NCI-H1105 (cell line): ENCODE measurements at places on chromosomes 6 and 20.

- peak; percentile 67 for DNase-seq
Observed at GRCh38 chr6:18845896-18846295, 458.7 kb downstream of the RNF144B start.

GRCh38 chr6:31308050-31308844 is 36.4 kb upstream of the HLA-C start:
- no peak for DNase-seq

- DNase-seq, result no peak
Observed at GRCh38 chr20:58523971-58524315, 8.7 kb upstream of the APCDD1L start.

DNA sequence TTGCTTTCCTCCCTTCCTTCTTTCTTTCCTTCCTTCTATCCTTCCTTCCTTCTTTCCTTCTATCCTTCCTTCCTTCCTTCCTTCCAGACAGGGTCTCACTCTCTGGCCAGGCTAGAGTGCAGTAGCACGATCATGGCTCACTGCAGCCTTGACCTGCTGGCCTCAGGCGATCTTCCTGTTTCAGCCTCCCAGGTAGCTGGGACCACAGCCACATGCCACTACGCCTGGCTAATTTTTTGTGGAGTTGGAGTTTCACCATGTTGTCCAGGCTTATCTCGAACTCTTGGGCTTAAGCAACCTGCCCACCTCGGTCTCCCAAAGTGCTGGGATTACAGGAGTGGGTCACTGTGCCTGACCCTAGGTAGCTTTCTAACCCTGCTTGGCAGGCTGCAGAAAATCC is 12.2 kb upstream of the SEC63 start:
- DNase-seq, result no peak

DNA sequence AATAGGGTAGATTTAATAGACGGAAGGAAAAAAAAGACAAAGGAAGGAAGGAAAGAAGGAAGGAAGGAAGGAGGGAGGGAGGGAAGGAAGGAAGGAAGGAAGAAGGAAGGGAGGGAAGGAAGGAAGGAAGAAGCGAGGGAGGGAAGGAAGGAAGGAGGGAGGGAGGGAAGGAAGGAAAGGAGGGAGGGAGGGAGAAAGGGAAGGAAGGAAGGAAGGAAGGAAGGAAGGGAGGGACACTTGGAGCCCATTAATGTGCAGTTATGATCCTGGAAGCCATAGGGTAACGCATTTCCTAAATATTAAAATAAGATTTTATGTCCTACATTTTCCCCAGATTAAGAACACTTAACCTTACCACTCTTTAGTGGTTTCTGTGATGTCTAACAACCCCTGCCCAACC is 465.7 kb downstream of the ADGRB3 start:
- no peak for DNase-seq

DNA sequence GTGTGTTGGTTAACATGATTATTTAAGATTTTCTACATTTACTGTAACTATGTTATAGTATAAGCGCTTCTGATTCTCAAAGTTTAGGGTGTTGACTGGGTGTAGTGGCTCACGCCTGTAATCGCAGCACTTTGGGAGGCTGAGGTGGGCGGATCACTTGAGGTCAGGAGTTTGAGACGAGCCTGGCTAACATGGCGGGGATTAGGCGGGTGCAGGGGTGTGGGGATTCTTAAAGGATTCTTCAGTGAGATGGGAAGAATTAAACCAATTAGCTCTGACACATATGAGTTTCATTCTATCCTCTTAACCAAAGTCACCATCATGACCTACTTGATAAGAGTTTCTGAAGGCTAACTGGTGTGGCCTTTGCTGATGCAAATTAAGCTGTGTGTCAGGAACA is 39.2 kb downstream of the GSTA4 start:
- DNase-seq, result no peak

GRCh38 chr6:32149932-32150870 is 1.5 kb downstream of the PRRT1 start:
- DNase-seq, result no peak

DNA sequence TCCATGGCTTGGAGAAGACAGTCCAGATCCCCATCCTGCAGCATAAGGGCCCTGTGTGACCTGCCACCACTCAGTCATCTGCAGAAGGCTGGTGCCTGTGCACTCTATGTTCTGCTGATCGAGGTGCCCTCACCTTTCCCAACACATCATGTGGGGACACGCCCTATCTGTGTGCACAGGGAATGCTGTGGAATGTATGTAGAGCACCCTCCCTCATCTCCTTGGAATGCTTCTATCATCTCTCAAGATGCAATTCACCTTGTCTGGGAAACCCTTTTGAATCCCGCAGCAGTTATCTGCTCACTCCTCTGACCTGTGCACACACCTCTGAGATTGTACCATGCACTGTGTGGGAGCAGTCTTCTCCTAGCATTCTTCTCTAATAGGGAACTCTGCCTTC is 207.2 kb upstream of the SSTR4 start:
- no peak for DNase-seq

DNA sequence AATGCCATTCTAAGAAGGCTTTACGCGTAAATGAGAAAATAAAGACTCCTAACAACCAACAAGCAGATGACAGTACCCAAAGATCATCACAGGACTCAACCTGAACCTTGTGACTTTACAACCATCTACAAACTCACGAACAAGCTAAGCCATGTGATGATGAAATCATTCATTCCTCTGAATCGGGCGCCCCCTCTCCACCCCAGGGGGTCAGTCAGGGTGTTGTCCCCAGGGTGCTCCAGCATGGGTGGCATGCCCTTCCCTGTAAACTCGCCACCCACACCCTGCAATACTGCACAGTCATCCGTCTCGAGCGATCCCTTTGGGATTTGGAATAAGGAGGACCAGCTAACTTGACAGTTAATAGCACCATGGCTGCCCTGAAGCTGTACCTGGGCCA is 12.6 kb downstream of the SERPINB6 start:
- DNase-seq, result no peak

- DNase-seq, result no peak
Observed at GRCh38 chr6:100379386-100379785, 85.3 kb downstream of the SIM1 start.

DNA sequence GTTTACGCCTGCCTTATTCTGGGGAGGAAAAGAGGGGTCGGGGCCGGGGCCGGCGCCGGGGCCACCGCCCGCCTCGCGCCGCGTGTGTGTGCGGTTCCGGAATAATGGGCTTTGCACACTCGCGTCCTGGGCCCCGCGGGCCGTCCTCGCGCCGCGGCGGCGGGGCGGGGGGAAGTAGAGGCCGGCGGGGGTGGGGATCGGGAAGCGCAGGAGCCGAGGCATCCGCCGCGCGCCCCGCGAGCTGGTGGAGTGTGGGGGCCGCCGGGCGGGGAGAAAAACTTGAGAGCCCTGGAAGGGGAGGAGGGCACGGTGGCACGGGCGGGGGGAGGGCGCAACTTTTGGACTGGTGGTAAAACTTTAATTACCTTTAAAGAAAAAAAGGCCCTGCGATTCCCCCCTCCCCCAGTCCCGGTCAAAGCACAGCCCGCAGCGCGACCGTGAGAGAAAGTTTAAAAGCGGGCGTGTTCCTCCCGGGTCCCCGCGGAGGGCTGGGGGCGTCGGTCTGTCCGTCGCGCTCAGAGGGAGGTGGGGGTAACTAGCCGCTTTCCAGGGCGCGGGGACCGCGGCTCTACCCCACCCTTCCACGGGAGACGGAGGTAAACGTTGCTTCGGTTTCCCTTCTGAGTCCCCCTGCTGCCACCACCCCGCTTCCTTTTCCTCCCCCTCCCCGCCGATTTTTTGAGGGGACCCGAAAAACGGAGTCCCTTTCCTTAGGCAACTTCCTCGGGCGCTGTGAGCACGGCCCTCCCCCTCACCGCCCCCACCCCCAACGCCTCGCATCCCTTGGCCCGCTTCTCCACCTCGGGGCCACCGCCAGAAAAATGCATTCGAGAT is 1.9 kb downstream of the L3MBTL3 start:
- DNase-seq, result no peak

DNA sequence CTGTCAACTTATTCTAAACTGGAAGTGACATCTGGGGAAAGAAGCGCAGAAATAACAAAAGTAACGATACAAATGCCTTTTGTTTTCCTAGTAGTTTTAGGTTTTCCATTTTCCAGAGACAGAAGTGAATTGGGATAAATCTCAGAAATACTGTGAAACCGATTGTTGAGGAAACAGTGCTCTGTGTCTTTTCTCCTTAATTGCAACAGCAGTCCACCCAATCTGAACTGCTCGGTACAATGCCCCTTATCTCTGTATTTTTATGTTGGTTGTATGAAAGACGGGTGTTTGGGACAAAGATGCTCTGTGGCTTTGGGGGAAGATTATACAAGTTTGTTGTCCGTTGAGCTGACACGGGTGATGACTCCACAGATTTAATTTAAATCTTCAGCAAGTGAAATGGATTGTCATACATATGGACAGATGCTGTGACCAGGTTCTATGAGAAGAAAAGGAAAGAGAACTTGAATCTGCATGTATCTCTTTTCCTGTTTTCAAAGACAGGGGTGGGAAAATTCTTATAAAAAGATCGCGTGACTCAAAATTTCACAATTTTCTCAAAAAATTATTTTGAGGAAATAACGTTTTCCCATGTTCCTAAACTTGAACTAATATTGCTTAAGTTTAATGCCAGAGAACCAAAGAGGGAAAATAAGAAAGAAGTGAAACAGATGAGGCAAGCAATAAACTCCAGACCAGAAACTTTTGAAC is 41.2 kb downstream of the SASH1 start:
- DNase-seq, result no peak

DNA sequence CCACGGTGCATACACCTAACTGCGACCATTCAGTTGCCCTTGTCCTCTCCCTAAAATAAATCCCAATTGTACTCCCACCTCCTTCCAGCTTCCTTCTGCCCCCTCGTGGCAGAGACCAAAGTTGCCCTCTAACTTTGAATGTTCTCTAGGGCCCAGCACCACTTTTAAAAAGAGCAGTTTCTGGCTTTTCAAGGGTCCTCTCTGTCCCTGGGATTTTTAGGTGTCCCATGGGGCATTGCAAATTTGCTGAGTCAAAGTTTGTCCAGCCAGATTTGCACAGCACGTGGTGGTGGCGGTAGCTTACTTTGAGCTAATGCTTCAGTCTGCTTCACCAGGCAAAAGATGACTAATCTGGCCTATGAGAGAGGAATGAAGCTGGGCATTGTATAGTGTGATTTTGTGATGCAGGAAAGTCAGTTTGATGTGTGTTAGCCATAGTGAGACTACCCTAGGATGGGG is 100.2 kb downstream of the PERP start:
- DNase-seq, result peak; percentile 16

DNA sequence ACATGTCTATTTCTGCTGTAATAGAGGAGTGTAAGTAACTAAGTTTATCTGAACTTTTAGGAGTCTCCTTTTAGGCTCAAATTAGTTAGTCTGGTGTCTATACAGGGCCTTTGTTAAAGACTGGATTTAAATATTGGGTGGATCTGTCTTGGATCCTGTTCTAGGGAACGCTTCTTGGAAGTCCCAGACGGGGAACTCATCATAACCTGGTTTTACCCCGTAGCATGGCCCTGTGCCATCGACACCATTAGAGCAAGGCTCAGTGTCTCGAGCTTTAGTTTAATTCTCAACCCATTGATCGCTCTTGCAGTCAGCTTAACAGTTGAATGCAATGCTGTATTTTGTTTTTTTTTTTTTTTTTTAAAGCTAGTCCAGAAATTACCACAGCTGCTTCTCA is 89.9 kb downstream of the CARMIL1 start:
- DNase-seq, result peak; percentile 76

DNA sequence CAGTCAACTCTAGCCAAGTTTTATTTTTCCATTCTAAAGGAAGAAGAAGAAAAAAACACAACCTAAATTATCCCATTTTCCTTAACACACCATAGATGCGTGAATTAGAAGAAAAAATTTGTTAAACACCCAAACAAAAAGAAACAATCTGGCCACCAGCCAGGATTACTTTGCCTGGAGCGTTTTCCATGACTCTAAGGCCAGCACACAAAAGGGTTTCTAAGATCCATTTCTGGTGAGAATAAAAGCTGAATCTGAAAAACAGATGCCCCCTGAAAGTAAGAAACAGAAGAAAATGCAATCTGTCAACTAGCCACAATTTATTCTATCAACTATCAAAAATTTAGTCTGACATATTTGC is 267.2 kb upstream of the SULF2 start:
- peak; percentile 52 for DNase-seq

DNA sequence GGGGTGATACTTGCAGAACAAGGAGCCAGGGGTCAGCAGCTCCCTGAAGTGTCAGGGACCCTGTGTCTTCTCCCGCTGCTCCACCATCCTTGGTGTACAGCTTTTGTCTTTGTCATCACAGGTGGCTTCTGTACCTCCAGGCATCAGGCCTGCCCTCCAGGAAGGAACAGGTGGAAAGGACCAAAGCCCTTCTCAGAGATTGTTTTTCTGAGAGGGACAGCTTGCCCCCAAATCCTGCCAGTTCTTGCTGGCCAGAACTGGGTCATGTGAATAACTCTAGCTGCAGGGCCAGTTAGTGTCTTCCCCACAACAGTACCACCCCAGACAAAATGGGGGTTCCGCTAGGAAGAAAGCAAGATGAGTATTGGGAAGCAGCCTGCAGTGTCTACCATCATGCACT is 31.4 kb downstream of the SNPH start:
- no peak for DNase-seq

- DNase-seq, result no peak
Observed at GRCh38 chr6:159176913-159177312, 7.7 kb downstream of the FNDC1 start.

- DNase-seq, result peak; percentile 21
Observed at GRCh38 chr6:88626460-88626859, 337.0 kb downstream of the RNGTT start.

DNA sequence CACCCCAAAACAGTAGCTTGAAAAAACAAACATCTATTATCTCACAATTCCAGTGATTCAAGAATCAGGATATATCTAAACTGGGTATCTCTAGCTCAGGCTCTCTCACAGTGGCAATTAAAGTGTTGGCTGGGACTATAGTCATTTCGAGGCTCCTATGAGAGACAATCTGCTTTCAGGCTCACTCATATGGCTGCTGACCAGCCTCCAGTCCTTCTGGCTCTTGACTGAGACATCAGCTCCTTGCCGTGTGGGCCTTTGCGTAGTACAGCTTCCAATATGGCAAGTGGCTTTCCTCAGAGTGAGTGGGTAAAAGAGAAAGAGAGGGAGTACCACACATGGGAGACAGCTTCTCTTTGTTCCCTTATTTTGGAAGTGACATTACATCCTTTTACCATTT is 327.2 kb downstream of the CENPW start:
- no peak for DNase-seq

- DNase-seq, result no peak
Observed at GRCh38 chr6:134021396-134022122, 30.9 kb downstream of the SLC2A12 start.

DNA sequence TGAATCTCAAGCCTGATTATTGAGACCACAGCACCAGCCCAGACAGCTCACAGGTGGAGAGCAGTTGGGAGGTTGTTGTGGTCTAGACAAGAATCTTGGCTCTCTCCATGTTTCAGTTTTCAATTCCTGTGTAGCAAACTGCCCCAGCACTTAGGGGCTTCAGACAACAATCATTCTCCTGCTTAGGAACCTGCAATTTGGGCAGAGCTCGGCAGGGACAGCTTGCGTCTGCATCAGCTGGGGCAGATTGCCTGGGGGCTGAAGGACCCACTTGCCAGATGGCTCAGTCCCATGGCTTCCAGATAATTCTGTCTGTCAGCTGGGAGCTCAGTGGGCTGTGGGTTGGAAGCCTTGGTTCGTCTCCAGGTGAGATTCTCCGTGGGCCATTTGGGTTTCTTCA is 6.9 kb downstream of the TGM6 start:
- no peak for DNase-seq
